ENCODE measurements at places on chromosomes 6 and 20. TPM values are rescaled to one million over a fixed set of nuclear protein-coding genes. Genes with fewer than 3 reads are reported as not detected.
A peak's percentile ranks its signal among the peaks of the same experiment; 100 is the strongest.

DNA sequence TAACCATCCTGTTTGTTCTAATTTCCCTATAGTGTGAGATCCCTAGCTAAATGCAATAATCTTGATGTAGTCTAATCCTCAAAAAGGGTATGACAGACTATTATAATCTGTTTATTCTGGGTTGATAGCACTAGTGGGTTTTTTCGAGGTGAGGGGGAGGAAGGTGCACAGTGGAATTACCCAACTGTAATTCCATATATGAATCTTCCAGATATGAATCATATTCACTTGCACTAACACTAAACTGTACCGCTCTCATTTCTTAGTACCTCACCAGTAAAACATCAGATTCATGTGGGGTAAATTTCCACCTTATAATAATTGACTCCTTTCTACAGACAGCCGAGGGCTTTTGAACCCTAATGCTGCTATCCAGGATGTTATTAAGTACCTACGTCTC, 16.5 kb downstream of the NCOA7 start:
- no peak for DNase-seq

DNA sequence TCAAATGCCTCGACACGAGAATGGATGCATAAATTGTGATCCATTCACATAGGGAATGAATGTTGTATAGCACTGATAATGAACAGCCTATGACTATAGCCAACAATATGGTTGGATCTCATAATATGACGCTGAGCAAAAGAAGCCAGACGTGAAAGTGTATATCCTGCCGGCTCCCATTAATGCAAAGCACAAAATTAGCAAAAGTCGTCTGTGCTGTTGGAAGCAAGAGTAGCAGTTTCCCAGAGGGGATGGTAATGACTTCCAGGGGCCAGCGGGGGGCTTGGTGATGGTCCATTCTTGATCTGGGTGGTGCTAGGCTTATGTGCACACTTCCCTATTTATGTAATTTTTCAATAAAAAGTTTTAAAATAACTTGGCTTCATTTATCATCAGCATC, 1.0 kb upstream of the TAGAP start:
- DNase-seq: no peak

- DNase-seq: no peak
These were observed 232.4 kb downstream of the DOK5 start for GRCh38 chr20:54707801-54708200.

DNA sequence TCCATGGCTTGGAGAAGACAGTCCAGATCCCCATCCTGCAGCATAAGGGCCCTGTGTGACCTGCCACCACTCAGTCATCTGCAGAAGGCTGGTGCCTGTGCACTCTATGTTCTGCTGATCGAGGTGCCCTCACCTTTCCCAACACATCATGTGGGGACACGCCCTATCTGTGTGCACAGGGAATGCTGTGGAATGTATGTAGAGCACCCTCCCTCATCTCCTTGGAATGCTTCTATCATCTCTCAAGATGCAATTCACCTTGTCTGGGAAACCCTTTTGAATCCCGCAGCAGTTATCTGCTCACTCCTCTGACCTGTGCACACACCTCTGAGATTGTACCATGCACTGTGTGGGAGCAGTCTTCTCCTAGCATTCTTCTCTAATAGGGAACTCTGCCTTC, 207.2 kb upstream of the SSTR4 start:
- no peak for DNase-seq

DNA sequence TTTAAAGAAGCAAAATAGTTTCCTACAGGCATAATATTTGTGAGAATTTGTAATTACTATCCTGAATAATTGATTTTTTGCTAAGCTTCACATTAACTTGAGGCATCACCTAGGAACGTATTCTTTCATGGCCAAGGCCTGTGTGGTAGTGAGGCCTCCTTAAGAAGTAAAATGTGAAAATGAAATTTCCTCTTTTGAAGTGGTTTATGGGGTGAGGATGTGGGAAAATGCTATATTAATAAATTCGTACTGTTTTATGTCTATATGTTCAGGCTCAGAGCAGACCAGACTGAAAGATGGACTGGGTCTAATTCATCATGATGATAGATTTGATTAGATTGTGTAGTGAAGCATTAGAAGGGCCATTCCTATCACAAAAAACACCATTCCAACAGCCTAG, 33.1 kb downstream of the MYLIP start:
- no peak for DNase-seq

GRCh38 chr6:142953373-142954273, 8.6 kb upstream of the HIVEP2 start:
- no peak for DNase-seq

DNA sequence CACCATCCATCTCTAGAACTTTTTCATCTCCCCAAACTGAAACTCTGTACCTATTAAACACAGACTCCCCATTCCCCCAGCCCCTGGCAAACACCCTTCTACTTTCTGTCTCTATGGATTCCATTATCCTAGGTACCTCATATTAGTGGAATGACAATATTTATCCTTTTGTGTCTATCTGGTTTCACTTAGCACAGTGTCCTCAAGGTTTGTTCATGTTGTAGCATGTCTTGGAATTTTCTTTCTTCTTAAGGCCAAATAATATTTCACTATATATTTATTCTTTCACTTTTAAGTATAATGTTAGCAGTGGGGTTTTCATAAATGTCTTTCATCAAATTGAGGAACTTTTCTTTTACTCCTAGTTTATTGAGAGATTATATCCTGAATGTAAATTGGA, 56.8 kb upstream of the DSP start:
- DNase-seq: no peak

GRCh38 chr6:52697903-52698302, 27.0 kb downstream of the TMEM14A start:
- no peak for DNase-seq

DNA sequence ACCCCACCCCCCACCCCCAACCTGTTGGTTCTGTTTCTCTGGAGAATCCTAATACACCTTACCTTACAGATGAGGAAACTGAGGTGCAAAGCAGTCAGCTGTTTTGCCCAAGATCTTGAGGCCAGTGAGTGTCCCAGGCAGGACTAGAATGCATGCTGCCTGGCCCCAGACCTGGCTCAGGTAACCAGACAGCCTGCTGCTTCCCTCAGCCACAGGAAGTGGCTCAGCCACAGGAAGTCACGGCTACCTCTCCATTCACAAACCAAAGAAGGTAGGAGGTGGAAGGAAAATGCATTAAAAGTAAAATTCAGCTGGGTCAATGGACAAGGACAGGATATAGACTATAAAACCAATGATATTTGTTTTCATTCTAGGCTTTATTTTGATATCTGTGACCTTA, 517.6 kb downstream of the CD83 start:
- DNase-seq: no peak

GRCh38 chr6:168634541-168635328, 193.8 kb downstream of the SMOC2 start:
- peak; percentile 82 for DNase-seq

- DNase-seq: no peak
These were observed 52.3 kb downstream of the MBOAT1 start for GRCh38 chr6:20159781-20160540.

DNA sequence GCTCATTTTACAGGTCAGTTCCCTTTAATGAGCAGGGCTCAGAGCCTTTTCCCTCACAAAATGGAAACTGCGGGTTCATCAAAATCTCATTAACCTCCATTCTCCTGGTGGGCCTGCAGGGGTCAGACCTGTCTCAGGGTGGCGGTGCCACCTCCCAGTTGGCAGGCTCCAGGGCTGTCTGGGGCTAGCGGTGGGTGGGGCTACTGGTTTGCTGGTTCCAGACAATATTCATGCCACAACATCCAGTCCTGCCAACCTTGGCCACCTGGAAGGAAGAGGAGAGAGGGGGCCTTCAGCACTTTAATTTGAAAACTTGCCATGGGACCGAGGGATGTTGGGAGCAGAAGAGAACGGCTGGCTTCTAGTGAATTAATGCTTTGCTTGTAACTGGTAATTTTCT, 41.9 kb upstream of the CTNNBL1 start:
- no peak for DNase-seq

- DNase-seq: no peak
These were observed 153.1 kb downstream of the RCAN2 start for GRCh38 chr6:46338131-46338530.

DNA sequence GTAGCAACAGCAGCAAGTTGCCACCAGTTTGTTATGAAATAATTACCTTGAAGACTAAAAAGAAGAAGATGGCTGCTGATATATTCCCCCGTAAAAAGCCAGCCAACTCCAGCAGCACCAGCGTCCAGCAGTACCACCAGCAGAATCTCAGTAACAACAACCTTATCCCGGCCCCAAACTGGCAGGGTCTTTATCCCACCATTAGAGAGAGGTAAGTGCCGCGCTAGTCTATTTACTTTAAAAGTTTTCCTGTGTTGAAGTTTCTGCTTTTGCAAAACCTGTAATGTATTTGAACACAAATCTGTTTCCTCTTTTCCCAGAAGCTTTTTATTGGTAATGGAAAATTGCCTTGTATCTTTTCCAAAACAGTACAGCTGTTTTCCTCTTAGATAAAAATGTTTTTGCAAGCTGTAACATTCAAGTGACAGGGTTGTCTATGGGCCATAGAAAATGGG, 725 bp downstream of the BTBD3 start:
- peak; percentile 30 for DNase-seq

GRCh38 chr6:14824060-14824459, 421.8 kb upstream of the JARID2 start:
- DNase-seq: no peak

The FOXF2 gene
- not detected for polyA plus RNA-seq

The RTF2 gene
- polyA plus RNA-seq: 120 TPM

The TRIM27 gene
- polyA plus RNA-seq: 95.1 TPM

The ENPP1 gene
- 26.1 TPM for polyA plus RNA-seq

The TMEM63B gene
- 38.0 TPM for polyA plus RNA-seq

The MMP24 gene
- polyA plus RNA-seq: 3.2 TPM

The SLC44A4 gene
- 35.1 TPM for polyA plus RNA-seq

The PAK1IP1 gene
- 21.6 TPM for polyA plus RNA-seq

The NKAPL gene
- 2.8 TPM for polyA plus RNA-seq

The TPD52L1 gene
- 102 TPM for polyA plus RNA-seq
